ENCODE measurements at places on chromosomes 16 and 17.

- DNase-seq = no peak
Measured at GRCh38 chr17:77328823-77329740, 188.3 kb downstream of the SEC14L1 start.

- DNase-seq = no peak
Measured at GRCh38 chr16:71974068-71974818, 26.0 kb downstream of the PKD1L3 start.

DNA sequence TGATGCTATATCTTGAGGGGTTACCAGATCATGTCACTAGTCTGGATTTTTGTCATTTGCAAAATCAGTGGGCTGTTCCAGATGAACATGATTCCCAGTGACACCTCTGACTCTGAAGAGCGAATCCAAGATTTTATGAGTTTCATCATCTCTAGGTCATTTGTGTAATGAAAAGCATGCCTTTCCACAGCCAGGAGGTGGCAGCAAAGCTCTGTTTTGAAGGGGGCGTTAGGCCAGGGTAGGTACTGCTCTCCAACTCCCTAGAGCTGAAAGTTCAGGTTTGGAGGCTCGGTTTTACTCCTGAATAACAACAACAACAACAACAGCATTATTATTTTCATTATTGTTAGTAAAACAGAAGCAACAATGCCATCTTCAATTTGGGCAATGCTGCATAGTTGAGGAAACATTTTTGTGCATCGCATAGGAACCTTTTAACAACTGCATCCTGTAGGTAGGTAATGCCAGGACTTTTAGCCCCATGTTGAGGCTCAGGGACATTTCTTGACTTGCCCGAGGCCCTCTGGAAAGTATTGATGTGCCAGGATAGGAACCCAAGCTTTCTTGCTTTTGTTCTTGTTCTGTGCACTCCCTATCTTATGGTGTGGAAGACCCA is 77.0 kb downstream of the MYH13 start:
- peak; percentile 50 for DNase-seq

- DNase-seq = no peak
Measured at GRCh38 chr16:52257534-52257933, 289.4 kb downstream of the TOX3 start.

DNA sequence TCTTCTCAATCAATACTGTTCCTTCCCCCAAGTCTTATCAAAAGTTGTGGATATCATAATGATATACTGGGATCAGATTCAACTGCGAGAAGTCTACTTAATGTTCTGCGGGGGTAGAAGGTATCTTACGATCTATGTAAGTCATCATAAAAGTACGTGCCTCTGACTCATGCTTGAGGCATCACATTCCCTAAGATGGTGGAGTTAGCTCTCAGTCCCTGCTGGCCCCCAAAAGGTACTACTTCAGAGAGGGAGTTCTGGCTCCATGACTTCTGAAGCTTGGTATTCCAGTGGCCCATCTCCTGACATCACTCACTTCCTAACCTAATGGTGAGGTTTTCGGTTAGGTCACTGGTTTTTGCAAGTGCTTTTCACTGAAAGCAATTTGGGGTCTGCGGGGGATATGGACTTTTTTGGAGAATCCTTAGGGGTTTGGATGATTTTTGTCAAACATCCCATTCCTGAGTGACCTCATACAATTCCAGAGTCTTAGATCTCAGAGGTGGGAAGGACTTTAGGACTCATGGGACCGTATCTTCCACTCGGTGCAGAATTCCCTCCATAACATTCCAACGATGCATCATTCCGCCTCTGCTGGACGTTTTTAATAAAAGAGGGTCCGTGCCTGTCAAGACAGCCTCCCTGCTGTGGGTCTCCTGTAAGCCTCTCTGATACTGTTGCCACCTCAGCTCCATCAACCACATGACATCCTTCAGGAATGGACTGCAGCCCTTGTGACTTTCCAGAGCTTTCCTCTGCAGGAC is 74.3 kb downstream of the DYNLRB2 start:
- peak; percentile 91 for DNase-seq

GRCh38 chr16:84386047-84386446 is 17.7 kb downstream of the ATP2C2 start:
- DNase-seq = no peak

Data from choroid plexus epithelial cell (primary cell).